NCI-H345 (cell line): ENCODE measurements at places on chromosomes 13 and 19.
A peak's percentile ranks its signal among the peaks of the same experiment; 100 is the strongest.

DNA sequence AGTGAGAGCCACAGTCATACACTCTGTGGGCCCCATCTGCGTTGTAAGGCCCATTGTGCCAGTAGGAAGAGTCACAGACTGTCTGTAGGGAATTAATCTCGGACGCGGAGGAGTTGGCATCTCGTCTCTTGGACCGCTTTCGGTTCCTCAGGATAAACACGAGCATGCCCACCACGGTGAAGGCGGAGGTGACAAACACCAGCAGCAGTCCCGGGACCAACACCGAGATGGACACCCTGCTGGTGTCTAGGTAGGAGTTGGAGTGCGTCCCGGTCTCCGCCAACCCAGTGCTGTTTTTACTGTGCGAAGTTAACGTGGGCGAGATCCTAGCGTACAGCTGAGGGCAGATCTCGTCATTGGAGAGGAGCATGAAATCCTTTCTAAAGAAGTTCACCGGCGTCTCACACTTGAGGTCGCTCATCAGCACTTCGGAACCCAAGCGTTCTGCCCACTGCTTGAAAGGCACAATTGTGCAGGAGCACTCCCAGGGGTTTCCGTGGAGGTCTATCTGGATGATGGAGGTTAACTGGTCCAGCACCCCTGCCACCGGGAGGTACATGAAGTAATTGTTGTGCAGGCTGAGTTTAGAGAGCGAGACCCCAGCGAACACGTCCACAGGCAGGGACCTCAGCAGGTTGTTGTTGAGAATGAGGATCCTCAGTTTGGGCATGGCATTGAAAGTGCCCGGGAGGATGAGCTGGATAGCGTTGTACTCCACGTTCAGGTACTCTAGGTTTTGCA lies 2.7 kb downstream of the SLITRK1 start:
- DNase-seq, result no peak

- DNase-seq, result no peak
Observed at GRCh38 chr13:38210928-38211596, 138.6 kb upstream of the UFM1 start.

DNA sequence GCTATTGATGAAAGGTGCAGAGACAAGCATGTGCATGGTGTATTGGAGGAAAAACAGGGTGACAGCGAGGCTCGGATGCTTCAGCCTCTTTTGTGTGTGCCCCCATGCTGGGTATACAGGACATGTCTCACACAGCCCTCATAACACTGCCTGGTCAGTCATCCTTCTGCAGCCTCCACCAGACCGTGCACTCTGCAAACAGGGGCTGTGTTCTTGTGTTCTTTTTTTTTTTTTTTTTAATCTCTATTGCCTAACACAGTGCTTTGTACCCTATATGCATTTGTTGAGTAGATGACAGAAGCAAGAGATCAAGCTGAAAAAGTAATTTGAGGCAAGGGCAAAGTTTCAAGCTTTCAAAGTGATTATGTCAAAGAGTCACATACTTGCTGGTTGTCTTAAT lies 367.2 kb upstream of the SLITRK1 start:
- no peak for DNase-seq

DNA sequence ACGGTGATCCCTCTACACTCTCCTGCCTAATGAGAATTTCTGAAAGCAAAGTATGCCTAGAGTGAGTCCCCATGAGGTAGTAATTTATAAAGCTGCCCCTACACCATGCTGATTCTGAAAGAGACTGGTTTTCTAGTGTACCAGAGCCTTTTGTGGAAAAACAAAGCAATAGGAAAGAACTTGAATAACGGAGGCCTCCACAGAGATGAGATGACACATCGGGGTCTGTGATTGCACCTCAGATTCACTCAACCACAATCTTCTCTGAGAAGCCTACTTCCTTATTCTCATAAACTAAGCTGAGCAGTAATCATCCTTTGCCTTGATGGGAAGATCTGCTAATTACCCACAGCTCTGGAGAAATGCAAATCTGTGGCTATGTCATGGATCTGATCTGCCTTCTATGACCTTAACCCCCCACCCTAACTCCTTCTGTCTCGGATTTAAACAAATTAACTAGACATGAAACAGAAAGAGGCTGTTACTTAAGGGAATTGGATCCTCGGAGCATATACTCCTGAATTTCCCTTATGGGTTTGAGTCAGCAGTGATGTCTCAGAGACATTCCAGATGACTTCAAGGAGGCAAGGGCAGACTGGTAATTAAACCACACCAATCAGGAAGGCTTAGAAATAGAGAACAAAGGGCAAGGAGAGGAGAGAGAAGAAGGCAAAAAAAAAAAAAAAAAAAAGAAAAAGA lies 128.0 kb downstream of the DCT start:
- no peak for DNase-seq

GRCh38 chr13:28854657-28855056 lies 34.5 kb downstream of the MTUS2 start:
- no peak for DNase-seq

DNA sequence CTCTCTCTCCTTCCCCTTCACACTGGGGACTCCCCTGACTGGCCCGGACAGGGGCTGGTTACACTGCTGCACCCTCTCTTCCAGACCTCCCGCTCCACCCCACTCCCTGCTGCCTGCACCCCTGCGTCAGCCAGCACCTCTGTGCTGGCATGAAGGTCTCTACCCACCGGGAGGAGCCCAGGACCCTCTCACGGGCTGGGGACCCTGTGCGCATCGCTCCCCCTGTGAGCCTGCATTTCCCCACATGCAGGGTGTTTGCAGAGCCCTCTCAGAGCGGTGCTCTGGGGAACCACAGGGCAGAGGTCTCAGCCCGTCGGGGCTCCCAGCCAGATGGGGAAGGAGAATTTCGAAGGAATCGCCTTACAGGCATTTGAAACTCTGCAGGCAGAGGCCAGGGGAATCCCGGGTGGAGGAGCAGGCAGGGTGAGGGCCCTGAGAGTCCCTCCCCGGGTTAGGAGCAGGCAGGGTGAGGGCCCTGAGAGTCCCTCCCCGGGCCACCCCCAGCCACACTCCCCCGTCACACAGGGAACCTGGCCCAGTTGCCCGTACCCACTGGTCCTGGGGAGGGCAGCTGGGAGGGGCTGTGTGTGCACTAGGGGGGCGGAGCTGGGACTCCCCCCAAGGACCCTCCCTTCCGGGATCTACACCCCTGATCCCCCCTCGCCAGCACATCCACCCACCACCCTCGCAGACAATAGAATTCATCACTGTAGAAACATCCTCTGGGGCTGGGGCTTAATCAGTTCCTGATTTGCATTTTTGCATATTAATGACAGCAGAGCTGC lies 16.3 kb upstream of the TCF3 start:
- no peak for DNase-seq

GRCh38 chr13:90633849-90634248 lies 713.6 kb upstream of the MIR17HG start:
- no peak for DNase-seq

DNA sequence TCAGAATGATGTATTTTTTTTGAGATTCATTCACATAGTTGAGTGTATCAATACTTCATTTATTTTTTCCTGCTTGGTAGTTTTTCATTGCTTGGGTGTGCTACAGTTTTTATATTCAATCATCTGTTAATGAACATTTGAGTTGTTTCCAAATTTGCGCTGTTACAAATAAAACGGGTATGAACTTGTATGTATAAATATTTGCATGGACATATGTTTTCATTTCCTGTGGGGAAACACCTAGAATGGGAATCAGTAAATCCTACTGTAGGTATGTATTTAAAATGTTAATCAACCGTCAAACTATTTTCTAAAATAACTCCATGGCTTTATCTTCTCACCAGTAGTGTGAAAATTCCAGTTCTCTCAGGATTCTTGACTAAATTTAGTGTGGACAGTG lies 826.3 kb downstream of the EFNB2 start:
- no peak for DNase-seq

GRCh38 chr13:112752711-112753541 lies 63.1 kb downstream of the ATP11A start:
- no peak for DNase-seq

DNA sequence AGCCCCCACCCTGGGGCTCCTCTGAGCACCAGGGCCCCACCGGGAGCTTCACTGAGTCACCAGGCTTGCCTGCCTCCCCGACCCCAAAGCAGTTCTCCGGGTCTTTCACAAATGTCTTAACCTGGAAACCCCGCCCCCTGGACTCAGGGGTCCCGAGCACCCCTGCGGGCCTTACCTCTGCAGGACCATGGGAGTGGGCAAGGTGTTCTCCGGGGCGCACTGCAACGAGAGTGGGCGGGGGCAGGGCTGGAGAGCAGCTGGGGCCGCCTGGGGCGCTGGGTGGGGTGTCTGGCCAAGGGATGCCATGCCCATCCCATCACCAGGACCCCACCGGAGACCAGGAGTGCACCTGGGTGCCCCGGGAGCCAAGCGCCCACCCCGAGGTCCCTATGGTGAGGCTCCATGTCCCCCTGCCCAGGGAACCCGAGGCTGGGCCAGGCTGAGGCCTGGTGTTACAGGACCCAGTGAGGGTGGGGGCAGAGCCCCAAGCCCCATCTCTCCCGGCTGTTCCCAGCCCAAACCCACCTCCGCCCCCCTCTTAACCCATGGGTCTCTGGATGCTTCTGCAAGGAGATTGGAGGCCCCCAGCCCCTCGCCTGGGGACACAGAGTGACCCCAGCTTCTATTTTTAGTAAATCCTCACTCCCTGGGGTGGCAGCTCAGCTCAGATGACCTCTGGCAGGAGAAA lies 10.9 kb downstream of the MKNK2 start:
- DNase-seq, result no peak

DNA sequence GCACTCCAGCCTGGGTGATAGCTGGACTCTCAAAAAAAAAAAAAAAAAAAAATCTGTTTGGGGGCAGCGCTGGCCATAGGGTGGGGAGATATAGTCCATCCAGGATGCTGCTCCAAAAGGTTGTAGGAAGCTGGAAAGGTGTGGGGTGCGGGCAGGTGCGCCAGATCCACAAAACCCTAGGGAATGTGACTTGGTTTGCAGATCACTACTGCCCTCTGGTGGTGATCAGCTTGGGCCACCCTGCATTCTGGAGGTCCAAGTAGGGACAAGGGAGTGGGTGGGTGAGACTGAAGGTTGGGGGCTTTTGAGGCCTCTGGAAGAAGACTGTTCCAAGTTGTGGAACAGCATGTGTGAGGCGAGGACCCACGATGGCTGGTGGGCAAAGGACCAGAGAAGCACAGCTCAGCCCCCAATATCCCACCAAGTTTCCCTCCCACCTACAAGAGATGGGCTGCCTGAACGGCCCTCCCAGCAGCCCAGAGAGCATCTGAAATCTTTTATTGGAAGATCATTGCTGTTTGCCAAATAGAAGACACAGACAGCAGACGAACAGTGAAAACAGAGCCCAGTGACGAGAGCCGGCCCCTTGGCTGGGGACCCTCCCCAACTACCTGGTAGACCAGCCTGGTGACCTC lies 10.4 kb upstream of the TYK2 start:
- peak; percentile 72 for DNase-seq

DNA sequence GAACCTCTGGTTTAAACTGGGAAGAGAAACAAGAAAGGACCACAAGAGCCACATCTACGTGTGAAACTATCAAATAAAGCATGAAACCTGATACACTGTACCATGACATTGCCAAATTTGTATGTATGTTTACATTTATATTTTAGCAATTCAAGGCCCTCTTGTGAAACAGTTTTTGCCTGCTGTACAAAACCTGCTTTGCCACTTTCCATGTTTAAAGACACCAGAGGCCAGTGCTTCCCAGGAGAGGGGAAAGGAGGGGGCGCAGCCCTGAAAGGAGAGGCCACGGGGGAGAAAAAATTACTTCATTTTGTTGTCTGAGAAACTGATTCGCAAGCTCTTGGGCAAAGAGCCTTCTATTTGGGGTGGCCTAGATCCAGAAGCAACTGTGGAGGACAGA lies 124.8 kb downstream of the DCLK1 start:
- peak; percentile 48 for DNase-seq

DNA sequence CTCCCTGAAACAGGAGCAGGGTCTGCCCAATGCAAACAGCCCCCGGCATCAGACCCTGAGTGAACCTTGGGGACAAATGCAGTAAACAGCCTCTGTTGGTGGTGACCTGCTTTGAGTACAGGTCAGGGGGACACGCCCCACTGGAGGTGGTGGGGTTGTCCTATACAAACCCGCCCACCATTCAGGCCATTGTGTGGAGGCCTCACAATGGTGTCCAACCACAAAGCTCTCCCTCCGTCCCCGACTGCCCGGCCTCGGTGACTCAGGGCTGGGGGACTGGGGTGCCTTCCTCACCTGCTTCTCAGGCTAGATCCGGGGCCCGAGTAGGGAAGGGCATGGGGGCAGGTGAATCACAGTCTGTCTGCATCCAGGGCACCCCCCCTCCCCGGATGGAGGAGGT lies 1.5 kb downstream of the MUC16 start:
- DNase-seq, result no peak

DNA sequence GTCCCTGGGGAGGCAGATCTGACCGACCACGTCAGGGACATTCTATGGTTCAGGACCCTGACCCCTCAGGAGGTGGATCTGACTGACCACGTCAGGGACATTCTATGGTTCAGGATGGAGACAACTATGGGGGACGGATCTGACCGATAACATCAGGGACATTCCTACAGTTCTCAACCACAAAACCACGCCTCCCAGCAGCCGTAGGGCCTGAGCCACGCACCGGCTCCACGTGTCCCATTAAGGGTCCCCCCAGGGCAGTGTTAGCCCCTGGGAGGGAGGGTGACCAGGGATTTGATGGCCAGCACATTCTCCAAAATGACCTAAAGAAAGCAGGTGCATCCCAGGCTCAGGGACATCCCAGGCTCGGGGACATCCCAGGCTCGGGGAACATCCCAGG lies 49.0 kb upstream of the C13orf46 start:
- DNase-seq, result no peak

DNA sequence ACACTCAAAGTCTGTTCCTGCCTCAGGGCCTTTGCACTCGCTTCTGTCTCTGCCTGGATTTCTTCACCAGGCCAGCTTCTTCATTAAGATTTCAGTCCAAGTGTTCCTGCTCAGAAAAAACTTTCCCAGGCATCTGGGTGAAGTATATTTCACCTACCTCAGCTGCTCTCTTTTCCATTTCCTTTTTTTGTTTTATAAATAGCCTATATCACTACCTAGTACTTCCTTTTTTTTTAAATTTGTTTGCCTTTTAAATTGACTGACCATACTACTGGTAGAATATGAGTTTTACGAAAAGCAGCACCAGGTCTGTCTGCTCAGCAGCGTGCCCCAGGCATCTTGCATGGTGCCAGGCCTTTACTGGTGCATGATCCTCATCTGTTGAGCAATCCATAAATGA lies 1064.4 kb downstream of the UQCRFS1 start:
- DNase-seq, result no peak

DNA sequence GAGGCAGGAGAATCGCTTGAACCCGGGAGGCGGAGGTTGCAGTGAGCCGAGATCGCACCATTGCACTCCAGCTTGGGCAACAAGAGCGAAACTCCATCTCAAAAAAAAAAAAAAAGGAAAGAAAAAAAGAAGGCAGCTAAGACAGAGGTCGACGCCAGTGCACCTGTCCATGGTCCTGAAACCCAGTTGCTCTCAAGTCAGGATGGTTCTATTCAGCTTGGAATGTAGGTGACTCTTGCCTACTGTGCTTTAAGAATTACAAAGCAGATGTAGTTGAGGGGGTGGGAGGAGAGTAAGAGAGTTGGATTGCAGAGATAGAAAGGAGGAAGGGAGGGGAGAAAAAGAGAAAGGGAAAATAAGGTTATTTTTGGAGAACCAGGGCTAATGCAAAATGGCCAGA lies 18.7 kb downstream of the CACNG7 start:
- DNase-seq, result no peak
